Hematopoietic multipotent progenitor cell treated with erythropoietin and hydrocortisone succinate and interleukin-3 and kit ligand, for 8 days (in vitro differentiated cells): ENCODE measurements at places on chromosomes 11 and 22.

GRCh38 chr11:96035031-96035739 is 111.3 kb upstream of the MTMR2 start:
- no peak for DNase-seq

DNA sequence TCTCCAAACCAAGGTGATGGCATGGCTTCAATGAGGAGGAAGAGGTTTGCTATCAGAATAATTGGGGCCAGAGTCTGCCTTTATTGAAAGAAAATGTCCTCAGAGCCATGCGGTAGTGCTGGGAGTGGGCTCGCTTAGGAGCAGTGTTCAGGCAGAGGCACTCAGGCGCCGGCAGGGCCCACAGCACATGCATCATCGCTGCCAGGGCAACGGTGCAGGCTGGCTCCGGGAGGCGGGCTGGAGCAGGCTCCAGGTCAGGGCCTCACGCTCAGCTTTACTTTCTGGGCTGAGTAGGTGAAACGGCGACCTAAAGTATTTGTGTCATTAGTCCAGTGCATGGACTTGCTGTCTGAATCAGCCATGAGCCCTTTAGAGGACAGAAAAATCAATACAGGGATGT is 169.9 kb upstream of the CCDC90B start:
- no peak for DNase-seq

- peak; percentile 44 for DNase-seq
Measured at GRCh38 chr11:131463649-131464425, 93.4 kb downstream of the NTM start.

DNA sequence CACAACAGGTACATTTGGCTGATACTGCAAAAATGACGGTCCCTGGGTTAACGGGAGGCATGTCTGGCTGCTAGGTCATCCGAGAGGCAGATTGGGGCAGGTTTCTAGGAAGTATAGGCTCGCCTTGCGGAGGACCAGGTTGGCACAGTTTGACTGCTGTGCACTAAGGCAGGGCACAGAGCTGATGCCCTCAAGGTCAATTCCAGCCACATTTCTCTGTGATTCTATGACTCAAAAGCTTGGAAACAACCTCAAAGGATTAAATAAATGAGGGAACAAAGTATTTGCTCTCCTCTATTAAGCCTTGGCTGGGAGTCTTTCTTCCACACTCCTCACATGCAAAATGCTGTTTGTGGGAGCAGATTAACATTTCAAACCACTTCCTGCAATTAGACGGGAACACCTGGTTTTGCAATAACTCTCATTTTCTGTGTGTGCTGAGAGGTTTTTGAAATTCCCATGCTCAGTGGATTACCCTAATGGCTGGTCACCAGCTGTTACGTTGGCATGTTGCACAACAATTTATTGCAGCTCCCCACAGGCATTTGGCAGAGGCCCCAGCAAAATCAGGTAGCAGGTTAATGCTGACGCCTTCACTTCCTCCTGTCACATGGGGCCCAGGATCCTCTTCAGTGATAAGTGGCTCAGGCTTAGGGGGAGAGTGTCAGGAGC is 61.0 kb upstream of the PLET1 start:
- peak; percentile 48 for DNase-seq

- no peak for DNase-seq
Measured at GRCh38 chr11:127919206-127920000, 668.0 kb downstream of the ETS1 start.

DNA sequence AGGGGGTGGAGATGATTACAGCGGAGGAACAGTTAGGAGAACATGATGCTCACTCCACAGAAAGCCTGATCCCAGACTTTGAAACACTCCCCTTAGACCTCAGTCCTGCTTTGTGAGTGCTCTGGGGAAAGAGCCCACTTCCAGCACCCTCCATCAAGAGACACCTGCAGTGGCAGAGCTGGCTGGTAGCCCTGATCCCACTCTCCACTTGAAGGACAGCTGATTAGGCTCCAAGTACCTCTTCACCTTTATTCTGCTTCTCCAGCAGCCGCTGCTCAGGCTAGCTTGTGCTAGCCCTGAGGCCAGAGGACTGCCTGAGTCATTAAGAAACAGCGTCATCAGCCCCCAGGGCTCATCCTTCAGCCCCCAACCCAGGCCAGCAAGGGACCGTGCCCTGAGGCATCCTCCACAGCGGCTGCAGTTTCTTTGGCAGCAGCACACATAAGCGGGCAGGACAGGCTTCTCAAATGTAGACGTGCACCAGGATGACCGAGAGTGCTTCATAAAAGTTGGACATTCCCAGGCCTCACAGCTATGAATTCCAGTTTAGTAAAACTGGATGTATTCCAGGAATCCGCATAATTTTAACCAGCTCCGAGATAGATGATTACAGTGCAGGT is 146.0 kb upstream of the TBCEL start:
- no peak for DNase-seq

DNA sequence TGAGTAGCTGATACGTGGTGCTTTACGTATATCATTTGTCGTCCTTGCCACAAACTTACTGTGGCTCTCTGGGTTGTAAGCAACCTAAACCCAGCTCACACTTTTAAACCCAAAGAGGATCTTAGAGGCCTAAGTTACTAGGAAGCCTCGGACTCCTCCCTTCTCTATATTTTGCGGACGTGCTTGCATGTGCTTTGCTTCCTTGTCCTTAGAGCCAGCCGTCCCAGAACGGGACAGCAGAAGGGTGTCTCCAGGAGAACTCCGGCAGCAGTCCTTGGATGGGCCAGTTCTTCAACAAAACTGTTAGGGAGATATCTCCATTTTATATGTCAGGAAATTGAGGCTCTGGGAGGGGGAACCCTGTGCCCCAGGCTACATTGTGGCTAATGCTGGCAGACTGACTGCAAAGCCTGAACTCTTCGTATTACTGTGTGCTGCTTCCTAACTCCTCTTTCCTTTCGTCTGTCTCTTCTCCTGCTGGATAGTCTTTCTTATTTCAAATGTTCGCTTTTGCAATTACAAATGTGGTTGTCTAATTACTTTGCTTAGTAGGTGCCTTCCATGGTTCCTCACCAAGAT is 33.8 kb downstream of the TNRC6B start:
- no peak for DNase-seq

GRCh38 chr11:30106222-30107181 is 89.7 kb upstream of the KCNA4 start:
- no peak for DNase-seq

DNA sequence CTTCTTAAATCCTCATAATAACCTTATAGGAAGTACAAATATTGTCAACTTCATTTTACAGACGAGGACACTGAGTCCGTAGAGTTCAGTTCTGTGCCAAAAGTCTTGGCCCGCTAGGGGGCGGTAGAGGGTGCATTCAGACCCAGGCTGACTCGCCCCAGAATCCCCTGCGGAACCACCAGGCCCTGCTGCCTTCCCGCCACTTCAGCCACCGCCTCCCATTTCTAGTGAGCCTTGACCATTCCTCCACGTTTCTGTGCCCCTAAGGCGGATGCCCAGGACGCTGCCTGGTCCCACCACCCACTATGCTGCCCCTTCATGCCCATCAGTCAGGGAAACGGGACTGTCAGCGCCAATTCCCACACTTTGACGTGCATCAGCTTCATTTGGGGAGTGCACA is 19.1 kb downstream of the SYT13 start:
- peak; percentile 12 for DNase-seq

- DNase-seq: no peak
Measured at GRCh38 chr22:46735747-46736608, 2.1 kb downstream of the CERK start.

DNA sequence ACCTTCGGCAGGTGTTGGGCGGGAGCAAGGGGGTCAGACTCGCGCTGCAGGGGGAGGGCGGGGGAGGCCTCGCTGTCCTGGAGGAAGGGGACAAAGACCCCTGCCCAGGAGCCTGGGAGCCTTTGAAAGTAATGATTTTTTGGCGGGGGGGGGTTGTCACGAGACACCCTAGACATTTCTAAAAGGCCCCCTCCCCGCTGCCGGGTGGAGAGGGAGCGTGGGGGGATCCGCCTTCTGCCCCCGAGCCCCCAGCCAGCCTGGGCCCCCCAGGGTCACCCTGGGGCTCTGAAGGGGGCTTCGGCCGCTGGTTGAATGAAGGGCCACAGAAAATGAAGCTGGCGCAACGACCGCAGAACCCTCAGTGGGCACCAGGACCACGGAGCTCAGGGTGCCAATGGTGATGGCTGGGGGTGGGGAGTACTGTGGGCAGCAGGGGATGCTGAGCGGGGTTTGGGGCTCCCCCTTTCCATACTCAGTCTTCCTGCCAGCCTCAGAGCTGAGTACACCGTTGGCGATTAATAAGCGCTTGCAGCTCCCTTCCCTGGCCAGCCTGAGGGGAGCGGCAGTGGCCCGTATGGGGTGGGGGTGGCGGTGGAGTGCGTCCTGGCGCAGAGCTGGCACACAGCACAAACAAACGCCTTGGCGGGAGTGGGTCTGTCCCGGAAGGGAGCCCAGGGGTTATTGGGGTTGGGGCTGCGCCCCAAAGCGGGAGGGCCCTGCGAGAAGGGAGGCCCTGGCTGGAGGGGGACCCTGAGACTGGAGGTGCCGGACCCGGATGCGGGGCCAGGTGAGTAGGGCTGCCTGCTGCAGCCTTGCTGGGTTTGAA is 1.2 kb upstream of the DUSP8 start:
- DNase-seq: no peak

DNA sequence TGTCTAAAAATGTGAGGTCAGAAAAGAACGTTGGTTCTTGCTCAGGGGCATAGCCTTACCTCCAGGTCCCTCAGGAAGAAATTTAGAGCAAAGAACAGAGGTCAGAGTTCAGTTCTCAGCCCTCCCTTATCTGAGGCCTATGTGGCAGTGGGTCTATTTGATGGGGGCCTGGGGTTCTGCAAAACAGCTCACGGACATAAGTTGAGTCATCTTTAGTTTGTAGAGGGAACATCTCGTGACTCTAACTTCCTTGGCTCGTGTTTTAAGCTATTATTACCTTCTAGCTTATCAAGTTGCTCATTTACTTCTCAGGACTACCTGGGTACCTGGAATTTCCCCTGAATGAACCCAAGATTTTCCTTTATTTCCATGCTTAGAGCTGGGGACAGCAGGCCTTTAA is 91.3 kb upstream of the AMOTL1 start:
- no peak for DNase-seq

GRCh38 chr11:65981101-65981740 is 19.7 kb downstream of the SART1 start:
- DNase-seq: no peak

DNA sequence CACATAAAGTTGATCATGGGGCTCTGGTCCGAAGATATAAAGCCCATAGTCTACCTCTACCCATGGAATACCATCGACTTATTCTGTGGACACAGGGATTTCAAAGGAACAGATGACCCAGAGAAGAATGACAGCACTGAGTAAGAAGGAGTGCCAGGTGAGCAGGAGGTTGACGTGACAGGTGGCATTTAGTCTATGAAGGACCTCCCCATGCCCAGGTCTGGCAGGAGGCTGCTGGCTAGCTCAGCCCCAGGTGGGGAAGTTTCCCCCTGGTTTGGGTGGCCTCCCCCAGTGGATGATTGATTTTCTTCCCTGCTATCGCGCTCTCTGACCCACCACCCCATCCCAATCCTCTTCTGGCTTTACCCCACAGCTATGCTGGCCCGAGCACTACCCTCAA is 39.1 kb downstream of the KCNC1 start:
- no peak for DNase-seq

GRCh38 chr11:8671193-8671612 is 11.3 kb downstream of the TRIM66 start:
- no peak for DNase-seq

DNA sequence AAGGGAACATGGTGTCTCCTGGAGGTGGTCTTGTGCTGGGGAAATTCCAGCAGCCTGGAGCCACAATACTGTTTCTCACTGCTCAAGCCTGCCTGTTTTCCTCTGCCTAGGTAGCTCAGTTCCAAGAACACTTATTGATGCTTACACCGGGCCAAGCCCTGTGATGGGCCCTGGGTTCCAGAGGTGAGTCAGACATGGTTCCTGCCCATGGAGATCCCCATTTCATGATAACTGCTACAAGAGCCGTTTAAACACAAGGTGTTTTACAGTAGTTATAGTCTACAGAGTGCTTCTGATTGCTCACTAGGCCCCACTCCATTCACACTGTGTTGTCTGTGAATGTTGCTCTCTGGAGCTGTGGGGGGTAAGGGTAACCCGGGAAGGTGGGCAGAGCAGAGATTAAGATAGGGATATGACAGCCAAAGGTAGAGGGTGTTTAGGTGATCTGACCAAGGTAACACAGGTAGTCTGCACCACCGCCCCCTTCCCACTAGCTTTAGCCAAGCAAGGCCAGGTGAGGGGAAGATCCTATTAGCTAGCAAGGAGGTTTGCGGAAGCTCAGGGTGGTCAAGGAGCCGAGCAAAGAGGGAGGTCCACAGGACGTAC is 696 bp upstream of the MICAL2 start:
- peak; percentile 48 for DNase-seq

- no peak for DNase-seq
Measured at GRCh38 chr11:32772731-32773130, 21.7 kb downstream of the CCDC73 start.

DNA sequence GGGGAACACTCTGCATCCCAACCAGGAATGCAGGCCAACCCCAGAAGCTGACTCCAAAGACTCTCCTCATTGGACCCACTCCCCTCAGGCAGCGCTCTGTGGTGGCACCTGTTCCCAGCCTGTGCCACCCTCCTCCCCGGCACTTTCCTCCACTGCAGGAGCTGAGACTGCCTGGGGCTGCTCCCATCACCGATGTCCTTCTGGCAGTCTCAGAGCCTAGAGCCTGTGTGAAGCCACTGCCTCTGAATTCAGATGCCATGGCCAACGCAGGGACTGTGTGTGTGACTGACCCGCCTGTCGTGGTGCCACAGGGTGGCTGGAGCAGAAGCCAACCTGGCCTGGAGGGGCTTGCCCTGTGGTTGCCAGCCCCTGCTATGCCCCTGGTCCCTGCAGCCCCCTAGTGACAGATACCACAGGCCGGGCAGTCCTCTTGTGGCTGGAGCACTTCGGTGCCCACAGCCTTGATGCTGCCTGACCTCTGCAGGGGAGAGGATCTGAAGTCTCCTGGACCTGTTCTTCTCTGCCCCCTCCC is 43.2 kb downstream of the TBX1 start:
- no peak for DNase-seq

- DNase-seq: no peak
Measured at GRCh38 chr11:32267679-32268187, 167.6 kb downstream of the WT1 start.

DNA sequence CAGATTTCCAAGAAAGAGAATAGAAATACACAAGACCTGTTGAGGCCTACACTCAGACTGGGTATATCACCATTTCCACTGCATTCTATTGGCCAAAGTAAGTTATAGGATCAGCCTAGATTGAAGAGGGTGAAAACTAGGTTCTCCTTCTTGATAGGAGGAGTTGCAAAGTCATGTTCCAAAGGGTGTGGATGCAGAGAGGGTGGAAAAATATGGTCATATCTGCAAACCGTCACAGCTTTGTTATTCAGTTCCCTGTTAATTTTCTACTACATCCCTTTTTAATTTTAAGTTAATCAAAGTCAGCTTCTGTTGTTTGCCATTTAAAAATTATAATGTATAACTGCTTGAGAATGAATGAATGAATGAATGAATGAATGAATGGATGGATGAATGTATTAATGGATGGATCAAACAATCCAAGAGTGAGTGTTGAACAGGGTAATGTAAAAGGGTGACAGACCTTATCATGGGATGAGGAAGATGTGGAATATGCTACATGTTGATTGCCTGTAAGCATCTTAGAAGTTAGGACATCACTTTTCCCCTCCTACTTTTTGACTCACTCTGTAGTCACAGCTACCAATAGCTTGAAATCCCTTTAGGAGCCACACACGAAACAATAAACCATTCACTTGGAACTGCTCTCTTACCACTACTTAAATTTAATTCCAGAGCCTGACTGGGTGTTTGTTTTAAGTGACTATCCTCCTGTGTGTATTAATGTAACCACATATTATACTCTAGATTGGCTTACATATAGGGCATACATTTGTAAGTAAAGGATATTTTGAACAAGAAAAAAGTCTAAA is 121.5 kb downstream of the CCDC34 start:
- DNase-seq: peak; percentile 34
